ENCODE measurements at places on chromosomes 2 and 18.

- no peak for DNase-seq
Measured at GRCh38 chr2:187157046-187157445, 291.0 kb downstream of the CALCRL start.

GRCh38 chr2:40316620-40317019 lies 135.3 kb downstream of the SLC8A1 start:
- no peak for DNase-seq

DNA sequence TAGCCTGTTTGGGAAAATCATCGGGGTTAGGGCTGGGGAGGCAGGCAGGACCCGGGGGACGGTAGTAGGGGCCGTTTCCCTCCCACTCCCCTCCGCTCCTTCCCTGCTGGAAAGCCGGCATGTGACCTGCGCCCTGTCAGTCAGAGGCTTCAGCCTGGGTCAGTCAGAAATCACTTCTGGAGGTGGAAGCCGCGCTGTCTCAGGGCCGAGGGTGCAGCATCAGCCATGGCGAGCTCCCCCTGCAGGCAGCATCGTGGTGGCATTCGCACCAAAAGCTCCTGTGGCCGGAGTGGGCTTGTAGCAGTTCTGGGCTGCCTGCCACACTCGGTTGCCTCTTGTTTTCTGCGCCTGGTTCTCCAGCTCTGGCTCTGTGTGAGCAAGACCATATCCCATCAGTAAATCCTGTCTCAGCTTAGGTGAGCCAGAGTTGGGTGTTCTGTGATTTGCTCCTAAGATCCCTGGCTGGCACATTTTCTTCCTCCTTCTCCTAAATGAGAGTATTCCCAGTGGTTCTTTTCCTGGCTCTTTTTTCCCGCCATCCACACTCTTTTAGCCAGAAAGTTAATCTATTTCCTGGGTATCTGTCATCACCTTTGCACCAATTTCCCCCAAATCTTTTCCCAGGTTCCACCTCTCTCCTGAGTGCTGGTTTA lies 123.9 kb upstream of the CD302 start:
- DNase-seq, result peak; percentile 73

- no peak for DNase-seq
Measured at GRCh38 chr2:183163821-183164649, 39.8 kb downstream of the NUP35 start.

DNA sequence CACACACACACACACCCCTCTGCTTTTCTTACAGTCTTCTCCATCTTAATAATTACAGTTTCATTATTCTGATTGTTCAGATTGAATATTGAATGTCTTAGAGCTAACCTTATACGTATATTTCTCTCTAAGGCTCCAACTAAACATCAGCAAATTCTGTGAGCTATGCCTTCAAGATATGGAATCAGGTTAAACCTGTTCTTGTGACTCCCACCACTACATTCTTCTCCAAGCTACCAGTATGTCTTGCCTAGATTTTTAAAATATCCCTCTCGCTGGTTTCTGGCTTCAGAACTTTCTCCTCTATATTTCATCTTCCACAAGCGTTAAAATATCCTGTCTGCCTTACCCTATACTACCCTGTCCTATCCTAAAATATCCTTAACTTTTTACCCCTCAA lies 1346.4 kb upstream of the CDH2 start:
- DNase-seq, result no peak

GRCh38 chr2:166994588-166995336 lies 106.5 kb downstream of the XIRP2 start:
- DNase-seq, result no peak

- no peak for DNase-seq
Measured at GRCh38 chr2:11616851-11617415, 53.1 kb downstream of the NTSR2 start.

DNA sequence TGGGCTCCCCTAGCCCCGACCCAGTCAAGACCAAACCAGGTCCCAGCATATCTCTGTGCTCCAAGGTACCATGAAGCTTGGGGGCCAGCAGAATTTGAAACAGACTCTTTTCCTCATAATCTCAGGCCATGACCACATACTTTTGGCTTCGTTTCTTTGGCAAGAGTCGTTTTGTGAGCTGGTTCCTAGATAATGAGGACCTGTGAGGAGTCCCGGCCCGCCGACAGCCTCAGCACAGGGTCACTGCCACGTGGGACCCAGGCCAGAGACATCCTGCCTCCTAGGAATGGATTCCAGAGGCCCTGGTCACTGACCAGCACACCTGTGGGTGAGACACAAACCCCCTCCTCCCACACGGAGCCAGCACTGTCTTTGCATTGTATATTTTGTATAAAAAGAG lies 73.5 kb downstream of the VAPA start:
- DNase-seq, result no peak

- no peak for DNase-seq
Measured at GRCh38 chr18:56712761-56713160, 61.6 kb downstream of the WDR7 start.

DNA sequence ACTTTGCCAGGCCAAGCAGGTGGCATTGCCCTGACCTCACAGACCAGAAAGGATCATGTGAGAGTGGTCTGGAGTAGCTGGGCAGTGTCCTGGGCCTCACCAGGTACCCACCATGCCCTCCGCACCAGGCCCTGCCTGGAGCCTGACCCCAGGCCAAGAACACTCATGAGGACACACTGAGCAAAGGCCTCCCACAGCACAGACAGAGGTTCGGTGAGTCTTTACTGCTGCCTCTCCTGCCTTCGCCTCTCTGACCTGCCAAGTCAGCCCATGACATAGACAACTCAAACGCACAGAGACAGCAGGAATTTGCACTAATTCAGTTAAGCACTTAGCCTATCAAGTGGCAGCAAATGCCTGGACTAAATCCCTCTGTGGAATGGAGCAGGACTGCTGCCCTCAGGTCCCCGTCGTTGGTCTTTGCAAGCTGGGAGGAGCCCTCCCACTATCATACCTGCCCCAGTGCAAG lies 62.5 kb downstream of the RHOB start:
- DNase-seq, result no peak

DNA sequence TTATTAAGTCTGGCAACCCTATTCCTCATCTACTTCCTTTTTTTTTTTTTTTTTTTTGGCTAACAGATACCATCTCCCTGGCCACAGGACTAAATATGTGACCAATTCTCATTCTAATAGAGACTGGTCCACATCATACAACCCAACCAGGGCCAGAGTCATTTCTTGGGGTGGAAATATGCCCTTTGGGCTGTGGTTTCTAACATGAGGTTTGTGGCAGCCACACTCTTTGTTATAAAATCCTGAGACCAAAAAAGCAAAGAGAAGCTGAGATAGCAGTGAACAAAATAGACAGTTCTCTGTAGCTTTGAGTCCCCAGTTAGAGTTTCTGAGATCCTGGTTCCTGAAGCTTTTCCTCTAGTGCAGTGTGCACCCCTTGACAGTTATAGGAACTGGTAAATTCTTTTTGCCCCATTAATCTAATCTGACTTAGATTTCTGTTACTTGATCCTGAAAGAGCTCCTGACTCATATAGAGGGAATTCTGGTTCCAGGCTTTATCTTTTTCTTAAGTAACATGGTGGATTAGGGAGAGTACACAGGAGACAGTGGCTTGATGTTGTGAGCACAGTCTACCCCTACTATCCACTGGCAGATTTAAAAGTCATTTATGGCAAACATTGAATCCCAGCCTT lies 86.8 kb downstream of the MAIP1 start:
- no peak for DNase-seq

DNA sequence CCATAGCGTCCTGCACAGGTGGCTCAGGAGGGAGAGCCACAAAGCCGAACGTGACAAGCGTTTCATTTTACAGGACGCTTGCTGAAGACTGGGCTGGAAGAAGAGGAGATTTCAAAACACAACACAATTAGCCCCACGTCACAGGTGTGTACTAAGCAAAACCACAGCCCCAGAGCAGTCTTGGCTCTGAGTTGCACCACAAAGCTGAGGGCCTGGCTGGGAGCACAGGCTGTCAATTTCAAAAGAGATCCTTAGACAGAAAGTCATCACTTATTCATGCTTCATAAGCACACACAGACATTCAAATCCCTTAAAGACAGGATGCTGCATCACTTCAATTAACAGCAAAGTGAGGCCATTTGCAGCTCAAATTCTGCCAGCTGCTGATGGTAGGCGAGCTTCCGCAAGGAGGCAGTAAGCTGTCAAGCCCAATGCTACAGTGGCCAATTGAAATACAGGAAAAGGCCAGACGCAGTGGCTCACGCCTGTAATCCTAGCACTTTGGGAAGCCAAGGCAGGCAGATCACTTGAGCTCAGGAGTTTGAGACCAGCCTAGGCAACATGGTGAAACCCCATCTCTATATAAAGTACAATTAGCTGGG lies 79.6 kb downstream of the SKA1 start:
- DNase-seq, result no peak

GRCh38 chr2:59583173-59583765 lies 970.2 kb downstream of the BCL11A start:
- no peak for DNase-seq

GRCh38 chr2:136332436-136333095 lies 214.6 kb upstream of the CXCR4 start:
- DNase-seq, result no peak

- DNase-seq, result no peak
Measured at GRCh38 chr2:156933645-156934225, 323.8 kb upstream of the GALNT5 start.

GRCh38 chr2:235903782-235904584 lies 264.2 kb downstream of the GBX2 start:
- no peak for DNase-seq

- no peak for DNase-seq
Measured at GRCh38 chr18:39318462-39318861, 1752.9 kb upstream of the CELF4 start.

DNA sequence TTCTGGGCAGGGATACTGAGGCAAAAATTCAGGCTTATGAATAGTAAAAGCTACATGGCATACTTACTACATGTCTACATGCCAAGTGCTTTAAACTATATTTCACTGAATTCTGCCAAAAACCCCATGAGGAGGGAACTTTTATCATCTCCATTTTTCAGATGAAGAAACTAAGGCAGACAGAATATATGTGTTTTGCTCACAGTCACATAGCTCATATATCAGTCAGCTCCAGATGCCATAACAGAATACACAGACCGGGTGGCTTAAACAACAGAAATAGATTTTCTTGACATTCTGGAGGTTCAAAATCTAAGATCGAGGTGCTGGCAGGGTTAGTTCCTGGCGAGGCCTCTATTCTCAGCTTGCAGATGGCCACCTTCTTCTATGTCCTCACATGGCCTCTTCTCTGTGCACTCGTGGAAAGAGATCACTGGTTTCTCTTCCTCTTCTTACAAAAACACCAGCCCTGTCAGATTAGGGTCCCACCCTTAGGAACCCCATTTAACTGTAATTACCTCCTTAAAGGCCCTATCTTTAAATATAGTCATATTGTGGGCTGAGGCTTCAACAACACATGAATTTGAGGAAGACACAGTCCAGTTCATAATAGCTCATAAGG lies 27.1 kb upstream of the CREB1 start:
- no peak for DNase-seq
